ENCODE measurements at places on chromosomes 5 and 9.

DNA sequence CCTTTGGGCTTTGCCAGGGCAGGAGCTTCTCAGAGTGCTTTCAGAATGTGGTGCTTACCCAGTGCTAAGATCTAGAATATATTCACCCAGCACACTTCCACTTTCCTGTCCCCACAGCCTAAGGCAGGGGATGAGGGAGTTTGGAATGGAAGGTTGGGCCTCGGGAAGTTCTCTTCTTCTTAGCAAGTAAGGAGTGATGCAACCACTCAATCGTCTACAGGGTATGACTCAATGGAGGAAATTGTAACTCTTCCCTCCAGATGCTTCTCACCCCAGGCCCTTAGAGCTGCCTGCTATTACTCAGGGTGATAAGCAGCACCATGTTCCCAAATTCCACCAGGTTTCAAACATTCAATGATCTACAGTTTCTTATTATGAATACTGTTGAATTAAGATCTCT lies 30.8 kb upstream of the AGGF1 start:
- no peak for DNase-seq

GRCh38 chr5:76225336-76225735 lies 142.2 kb downstream of the SV2C start:
- no peak for DNase-seq

DNA sequence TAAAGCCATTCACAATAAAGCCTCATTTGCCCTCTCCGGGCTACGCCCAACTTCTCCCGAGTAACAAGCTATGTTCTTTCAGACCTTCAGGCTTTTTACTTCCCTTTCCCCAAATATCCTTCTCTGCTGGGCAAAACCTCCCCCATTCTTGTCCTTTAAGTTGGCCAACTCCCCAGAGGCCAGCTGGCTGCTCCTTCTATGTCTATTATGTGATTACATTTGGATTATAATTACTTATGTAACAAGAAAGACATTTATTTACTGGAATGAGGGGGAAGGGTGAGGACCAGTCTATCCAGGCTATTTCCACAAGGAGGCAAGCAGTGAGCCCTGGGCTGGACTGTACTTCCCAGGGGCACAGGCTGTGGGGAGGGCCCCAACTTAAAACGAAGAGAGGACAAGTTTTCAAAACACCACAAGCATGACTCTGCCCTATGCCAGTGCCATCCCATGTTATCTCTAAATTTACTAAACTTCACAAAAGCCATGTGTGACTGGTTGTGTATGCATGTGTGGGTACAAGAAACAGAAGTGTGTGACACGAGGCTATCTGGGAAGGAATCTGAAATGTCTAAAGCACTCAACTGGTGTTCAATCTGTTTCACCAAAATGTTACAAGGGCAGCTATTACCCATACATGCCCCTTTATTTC lies 84.5 kb downstream of the GNAQ start:
- DNase-seq = peak; percentile 39

GRCh38 chr9:86672301-86672700 lies 275.0 kb downstream of the GAS1 start:
- no peak for DNase-seq

DNA sequence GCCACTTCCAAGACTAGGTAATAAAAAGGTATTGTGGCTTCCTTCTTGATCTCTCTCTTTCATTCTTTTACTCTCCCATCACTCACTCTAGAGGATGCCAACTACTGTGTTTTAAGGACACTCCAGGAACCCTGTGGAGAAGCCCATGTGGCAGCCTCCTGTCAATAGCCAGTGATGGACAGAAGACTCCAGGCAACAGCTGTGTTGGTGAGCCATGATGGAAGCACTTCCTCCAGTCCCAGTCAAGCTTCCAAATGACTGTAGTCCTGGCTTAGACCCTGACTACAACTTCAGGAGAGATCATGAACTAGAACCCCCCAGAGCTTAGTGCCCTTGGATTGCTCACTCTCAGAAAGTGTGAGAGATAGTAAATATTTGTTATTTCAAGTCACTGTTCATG lies 123.9 kb downstream of the PPP2R2B start:
- DNase-seq = no peak

GRCh38 chr5:74632947-74633356 lies 7.6 kb downstream of the ENC1 start:
- DNase-seq = no peak

GRCh38 chr9:131149688-131150053 lies 24.3 kb downstream of the NUP214 start:
- DNase-seq = no peak

DNA sequence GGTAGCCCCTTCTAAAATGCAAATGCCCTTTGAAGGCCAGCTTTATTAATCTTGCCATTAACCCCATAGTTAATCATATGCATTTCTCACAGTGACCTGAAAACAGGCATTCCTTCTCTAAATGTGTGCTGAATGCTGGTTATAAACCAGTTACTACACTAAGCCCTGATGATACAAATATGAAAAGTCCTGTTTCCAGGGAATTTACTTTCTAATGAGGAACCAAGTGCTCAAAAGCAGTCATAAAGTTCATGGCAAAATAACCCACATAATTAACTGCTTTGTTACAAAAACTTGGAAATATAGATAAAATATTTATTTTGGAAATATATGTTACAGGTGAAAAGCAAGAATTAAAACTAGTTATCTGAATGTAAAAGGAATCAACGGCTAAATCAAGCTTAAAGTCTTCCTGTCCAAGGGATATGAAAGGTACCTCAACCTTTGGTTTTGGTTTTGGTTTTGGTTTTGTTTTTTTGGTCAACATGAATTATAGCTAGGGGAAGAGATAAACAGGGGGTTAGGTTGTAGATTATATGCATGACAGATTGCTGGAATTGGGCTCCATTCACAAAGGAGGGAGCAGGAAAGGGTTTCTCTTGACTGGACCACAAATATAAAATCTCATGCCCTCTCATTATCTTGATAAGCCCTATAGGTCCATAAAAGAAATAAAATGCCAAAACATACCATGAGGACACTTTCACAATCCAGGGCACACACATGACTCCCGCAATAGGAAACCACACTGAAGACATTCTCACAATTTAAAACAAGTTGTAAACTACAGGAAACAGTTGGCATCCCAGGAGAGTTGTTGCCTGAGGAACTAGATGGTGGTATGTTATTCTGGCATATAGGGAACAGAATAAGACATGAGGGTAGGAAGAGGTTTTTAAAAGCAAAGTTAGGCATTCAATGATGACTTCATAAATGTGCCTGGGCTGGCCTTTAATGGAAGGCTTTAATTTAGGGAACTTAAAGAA lies 46.7 kb upstream of the MACIR start:
- no peak for DNase-seq

- DNase-seq = peak; percentile 31
These were observed 185.2 kb upstream of the KLF4 start for GRCh38 chr9:107674721-107675277.

DNA sequence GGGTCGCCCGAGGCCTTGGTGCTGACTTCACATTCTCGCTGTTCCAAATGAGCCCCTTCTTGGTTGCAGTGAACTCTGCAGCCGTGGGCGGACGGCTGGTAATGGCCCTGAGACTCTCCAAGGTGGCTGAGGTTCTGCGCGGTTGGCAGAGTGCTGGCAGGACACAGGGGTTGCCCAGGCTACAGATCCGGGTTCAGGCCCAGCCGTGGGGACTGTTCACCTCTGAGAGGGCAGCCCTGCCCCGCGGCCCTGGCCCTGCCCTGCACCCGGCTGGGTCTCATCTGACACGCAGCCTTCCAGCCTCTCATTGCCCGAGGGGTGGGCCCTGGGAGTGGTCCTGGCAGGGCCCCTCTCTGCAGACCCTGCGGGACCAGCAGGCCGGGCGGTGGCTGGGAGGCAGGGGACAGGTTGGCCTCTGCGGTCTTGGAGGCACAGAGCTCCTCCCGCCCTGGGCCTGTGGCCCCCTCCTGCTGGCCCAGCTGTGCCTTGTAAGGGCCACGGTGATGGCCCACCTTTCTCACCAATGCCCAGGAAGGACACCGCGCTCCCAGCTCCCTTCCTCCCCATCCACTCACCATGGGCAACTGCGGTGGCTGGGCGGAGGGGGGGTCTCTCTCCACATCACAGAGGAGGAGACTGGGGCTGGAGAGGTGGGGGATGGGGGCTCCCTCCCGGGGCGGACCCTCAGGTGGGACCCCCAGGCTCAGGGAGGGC lies 51.6 kb downstream of the AHRR start:
- DNase-seq = no peak

- DNase-seq = no peak
These were observed 74.2 kb upstream of the GRAMD2B start for GRCh38 chr5:126348855-126349635.

DNA sequence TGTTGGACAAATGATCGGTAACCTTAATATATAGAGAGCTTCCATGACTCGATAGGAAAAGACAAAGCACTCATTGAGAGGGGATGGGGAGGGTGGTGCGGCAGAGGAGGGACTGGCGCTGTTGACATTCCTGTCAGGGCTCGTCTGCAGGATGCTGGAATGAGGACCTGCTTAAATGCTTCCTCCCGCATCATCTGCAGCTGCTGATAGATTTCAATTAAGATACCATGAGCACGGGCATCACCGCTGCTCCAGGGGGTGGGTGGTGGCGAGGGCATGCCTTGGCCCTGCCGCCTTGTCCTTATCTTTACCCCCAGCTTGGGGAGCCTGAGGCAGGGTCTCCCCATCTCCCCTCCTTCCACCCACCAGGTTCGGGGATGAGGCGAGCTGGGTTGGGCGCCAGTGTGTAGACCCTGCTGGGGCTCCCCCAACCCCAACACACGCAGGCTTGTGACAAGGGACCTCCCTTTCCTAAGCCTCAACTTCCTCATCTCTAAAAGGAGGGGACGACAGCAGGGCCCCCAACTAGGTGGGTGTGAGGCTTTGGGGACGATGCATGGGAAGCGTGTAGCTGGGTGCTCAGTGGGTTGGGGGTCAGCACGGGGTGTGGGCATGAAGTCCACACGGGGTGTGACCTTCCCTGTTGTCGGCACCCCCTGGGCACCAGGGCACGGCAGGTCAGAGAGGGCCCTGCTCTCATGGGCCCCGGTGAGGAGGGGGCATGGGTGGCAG lies 11.7 kb upstream of the QRFP start:
- no peak for DNase-seq
